B cell (primary cell): ENCODE measurements at places on chromosomes 16 and 17.

DNA sequence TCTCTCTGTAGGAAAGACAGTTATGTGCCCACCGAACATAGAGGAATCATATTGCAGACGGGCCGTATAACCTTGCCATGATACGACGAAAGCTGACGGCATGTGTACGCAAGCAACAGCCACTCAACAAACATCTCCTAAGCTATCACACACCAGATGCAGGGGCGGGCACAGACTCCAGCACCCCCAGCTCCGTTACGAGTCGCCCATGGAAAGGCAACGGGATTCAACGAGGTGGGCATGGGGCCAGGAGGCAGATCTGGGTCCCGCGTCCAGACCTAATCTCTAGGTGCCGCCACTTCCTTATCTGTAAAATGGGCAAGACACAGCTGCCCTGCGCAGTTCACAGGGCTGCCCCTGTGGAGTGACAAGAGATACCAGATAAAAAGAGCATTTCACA lies 35.6 kb downstream of the ABR start:
- no peak for DNase-seq

GRCh38 chr16:72910875-72911274 lies 137.1 kb downstream of the ZFHX3 start:
- DNase-seq, result no peak

DNA sequence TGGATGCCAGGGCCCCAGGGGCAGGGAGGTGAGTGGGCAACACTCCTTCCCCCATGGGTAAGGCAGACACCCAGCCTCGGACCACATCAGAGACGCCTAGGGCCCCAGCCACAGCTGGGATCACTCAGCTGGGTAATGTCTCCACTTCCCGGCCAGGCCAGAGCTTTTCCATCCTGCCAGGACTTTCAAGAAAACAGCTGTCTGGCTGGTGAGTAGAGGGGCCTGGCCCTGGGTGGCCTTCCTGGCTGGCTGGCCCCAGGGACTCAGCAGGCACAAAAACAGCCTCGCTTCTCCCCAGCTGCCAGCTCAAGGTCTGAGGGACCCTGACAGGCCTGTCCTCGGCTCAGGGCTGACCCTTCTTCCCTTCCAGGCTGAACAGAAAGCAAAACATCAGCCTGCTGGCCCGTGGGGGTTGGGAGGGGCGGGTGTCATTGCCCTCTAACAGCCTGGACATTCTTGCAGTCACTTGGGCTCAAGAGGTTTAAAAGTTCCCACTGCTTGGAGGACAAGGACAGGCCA lies 45.3 kb upstream of the JPH3 start:
- no peak for DNase-seq

- DNase-seq, result no peak
Measured at GRCh38 chr16:2178321-2179106, 17.9 kb downstream of the CASKIN1 start.

- DNase-seq, result no peak
Measured at GRCh38 chr17:17993366-17993765, 20.7 kb downstream of the DRC3 start.

DNA sequence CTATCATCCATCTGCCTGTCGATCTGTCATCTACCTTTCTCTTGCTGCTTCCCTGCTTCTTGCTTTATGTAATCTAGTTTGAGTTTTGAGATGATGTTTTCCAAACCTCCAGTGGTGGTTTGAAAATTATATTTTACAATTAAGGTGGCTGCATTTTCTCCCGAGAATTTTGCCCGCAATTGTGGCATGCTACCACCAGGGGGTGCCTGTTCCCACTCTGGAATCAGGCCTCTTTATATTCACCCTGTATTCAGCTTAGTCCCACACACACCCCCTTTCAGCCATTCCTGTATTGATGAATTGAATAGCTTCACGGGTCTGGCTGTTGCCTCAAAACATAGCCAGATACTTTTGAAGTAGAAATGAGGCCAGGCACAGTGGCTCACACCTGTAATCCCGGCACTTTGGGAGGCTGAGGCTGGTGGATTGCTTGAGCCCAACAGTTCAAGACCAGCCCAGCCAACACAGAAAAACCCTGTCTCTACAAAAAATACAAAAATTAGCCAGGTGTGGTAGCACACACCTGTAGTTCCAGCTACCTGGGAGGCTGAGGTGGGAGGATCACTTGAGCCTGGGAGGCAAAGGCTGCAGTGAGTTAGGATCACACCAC lies 3.2 kb downstream of the PRSS22 start:
- no peak for DNase-seq

DNA sequence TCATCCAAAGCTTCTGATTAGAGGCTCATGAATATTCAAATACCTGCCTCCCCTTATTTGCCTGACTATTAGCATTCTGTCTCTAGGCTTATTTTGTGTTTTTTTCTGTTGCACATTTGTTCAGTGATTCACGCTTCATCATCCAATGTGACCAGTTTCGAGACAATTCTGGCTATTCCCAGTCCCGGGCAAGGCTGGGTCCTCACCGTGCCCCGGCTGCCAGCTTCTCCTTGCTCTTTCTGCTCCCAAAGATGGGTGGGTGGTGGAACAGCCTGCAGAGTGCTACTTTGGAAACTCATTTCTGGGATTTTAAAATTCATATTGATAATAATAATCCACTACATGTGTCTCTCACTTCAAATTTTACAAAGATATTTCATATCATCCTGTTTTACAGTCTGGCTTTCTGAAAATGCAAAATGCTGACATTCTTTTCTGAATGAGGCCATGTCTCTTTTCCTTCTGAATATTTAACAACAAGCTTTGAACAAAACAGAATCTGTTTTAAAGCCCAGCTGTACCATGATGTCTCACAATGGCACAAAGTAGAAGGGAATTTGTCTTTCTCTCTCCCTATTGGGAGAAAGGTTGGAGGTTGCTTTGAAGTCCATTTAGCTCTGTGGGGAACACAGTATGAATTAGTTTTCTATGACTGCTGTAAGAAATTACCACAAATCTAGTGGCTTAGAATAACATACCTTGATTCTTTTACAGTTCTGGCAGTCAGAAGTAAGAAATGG lies 116.9 kb upstream of the CDH13 start:
- DNase-seq, result no peak

DNA sequence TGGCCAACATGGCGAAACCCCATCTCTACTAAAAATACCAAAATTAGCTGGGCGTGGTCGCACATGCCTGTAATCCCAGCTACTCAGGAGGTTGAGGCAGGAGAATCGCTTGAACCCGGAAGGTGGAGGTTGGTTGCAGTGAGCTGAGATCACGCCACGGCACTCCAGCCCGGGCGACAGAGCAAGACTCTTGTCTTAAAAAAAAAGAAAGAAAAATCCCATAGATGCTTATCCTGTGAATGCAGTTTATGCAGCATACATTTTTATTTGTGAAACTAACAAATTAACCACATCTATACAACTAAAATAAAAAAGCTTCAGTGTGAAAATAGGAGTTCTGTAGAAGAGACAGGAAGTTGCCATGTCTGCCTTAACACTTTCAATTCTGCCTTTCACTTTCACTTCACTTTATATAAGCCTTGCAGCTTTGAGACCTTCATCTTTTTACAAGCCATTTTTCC lies 7.1 kb downstream of the IGSF6 start:
- peak; percentile 76 for DNase-seq

DNA sequence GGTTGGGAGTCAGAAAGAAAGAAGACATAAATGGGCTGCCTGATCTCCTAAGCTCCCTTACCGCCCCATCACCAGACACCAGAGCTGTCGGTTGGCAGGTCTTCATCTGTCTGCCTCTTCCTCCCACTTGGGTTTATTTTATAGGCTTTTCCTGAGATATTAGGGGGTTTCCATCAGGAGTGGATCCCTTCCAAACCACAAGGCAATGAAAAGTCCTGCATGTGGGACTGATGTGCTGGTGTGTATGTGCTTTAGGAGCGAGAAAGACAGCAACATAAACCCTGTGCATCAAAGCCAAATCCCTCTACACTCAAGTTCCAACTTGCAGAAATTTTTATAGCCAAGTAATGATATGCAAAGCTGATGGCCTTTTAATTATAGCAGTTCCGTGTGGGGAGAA lies 389.5 kb downstream of the SLC39A11 start:
- no peak for DNase-seq

DNA sequence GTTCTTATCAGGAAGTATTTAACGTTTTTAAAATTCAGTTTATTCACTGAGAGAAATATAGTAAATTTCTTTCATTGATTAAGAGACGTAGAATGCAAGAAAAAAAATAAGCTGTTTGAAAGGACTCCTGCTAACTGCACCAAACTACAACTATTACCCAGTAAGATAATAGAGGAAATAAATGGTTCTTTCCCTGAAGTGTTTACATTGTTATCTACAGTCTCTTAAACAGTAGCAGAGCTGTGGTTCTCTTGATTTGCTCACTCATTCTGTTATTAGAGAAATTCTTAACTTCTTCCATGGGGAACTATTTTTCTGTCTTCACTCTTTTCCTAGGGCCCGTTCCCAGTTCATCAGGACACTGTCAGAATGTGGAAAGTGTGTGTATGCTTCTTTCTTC lies 973.0 kb downstream of the KCNJ2 start:
- DNase-seq, result no peak

- no peak for DNase-seq
Measured at GRCh38 chr16:89519881-89520280, 11.7 kb downstream of the SPG7 start.

GRCh38 chr17:44346064-44346844 lies 1.2 kb downstream of the GRN start:
- DNase-seq, result peak; percentile 29

GRCh38 chr17:80196652-80197051 lies 23.5 kb downstream of the SGSH start:
- no peak for DNase-seq

DNA sequence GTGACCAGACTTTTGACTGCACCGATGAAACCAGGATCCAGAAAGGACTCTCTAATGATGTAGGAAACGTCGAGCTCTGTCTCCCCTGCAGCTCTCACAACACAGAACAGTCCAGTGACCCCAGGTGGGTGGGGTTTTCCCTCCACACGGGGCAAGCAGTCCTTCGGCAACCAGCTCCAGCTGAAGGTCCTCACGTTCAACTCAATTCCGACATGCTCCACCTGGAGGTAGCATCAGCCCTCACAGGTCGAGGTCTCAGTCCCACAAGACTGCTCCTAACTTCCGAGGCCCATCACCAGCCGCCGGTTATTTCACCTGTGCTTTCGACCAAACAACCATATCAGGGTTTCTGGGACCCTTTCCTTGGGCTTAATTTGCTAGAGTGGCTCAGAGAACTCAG lies 28.2 kb downstream of the ITGAE start:
- no peak for DNase-seq

DNA sequence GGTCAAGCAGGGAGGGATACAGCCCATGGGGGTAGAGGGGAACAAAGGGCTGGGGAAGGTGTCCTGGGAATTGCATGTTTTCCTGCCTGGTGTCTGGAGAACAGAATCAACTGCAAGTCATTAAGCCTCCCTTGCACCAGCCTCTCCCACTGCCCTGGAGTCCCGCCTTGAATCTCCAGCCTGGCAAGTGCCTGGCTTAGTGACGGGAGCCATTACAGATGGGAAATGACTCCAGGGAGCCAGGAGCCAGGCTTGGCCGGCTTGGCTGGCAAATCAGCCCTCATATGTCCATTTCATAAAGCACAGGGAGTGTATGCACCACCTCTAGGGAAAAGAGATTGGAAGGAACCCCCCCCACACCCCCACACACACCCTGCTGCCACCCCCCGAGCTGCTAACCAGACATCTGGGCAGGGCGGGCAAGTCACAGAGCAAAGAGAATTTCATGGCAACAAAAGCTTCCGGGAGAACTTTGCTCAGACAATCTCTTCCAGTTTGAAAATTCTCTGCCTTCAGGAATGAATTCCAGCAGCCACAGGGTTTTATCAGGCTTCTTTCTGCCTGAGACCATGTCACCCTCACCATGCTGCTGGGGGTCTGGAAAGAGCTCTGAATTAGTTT lies 127.7 kb downstream of the NTN1 start:
- DNase-seq, result no peak

- DNase-seq, result no peak
Measured at GRCh38 chr16:49377196-49377755, 3.7 kb downstream of the C16orf78 start.

DNA sequence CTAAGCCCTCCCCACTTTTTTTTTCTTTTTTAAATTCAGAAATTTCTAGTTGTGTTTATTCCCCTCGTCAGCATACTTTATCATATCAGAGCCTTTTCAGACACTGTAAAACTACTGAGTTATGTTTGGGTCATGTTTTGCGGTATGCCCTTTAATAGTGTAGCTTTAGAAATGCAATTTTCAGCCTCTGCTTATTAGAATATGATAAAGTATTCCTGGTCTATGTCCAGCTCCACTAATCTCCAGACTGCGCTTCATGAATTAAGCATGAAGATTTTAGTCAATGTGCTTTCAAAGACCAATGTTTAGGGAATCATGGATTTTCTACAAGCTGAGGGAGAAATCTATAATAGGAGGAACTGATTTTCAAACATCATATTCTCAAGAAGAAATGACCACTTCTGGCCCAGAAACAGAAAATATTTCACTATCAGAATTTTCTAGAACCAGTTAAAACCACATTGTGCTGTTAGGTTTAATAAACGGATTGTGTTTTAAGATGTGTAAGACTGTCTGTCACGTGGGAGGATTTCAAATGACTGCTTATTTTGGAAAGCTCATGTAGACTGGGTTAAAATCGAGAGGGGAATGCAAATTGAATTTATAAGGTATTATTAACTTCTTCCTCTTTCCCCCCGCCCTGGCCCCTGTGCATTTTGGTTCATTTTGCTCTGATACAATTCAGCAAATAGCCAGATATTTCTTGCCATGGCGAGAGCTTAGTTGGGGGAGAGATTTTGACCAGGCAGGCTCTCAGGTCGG lies 498.5 kb downstream of the WWOX start:
- DNase-seq, result no peak

GRCh38 chr16:90016339-90016950 lies 2.8 kb downstream of the DBNDD1 start:
- no peak for DNase-seq

- DNase-seq, result peak; percentile 79
Measured at GRCh38 chr17:42067371-42068091, 17.1 kb upstream of the C17orf113 start.

DNA sequence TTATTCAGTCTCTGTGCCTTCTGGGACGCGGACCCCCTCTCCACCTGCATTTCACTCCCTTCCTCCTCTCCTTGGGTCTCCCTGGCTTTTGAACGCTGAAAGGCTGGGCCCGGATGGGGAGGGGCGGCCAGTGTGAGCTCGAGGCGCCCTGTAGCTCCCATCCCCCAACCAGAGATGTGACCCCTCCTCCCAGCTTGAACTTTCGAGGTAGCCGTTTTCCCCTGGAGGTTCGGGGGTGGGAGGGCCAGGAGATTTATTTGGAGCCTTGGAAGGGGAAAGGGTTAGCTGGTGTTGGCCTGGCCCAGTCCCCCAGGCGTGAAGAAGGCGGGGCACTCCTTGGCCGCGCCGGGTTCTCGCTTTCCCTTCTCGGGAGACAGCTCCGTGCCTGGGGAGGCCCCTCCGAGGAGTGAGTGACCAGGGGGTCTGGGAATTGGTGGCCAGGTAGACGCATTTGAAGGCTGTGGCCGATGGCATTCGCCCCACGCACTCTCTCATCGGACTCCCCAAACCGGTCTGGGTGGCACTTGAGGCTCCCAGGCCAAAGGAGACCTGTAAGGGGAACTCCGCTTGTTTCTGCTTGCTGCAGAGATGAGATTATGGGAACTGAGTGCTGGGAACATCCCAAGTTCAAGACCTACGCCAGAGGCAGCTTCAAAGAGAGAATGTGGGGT lies 942 bp downstream of the LDAF1 start:
- peak; percentile 63 for DNase-seq
